ENCODE measurements at places on chromosomes 11 and 22.

DNA sequence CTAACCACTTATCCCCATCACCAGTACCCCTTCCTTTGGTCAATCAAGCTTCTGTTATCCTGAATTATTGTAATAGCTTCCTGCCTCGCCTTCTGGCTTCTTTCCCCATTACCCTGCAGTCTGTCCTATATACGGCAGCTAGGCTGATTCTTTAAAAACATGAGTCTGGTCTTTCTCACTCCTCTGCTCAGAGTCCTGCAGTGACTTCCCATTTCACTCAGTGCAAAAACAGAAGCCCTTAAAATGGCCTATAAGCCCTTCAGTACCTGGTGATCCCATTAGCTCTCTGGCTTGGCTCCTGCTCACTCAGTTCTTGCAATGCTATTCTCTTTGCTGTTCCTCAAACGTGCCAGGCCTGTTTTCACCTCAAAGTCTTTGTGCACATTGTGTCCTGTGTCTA is 58.4 kb downstream of the JRKL start:
- no peak for DNase-seq

GRCh38 chr22:45036154-45036553 is 26.3 kb upstream of the PHF21B start:
- no peak for DNase-seq

- DNase-seq = no peak
Measured at GRCh38 chr11:133525976-133526375, 6.3 kb downstream of the OPCML start.

DNA sequence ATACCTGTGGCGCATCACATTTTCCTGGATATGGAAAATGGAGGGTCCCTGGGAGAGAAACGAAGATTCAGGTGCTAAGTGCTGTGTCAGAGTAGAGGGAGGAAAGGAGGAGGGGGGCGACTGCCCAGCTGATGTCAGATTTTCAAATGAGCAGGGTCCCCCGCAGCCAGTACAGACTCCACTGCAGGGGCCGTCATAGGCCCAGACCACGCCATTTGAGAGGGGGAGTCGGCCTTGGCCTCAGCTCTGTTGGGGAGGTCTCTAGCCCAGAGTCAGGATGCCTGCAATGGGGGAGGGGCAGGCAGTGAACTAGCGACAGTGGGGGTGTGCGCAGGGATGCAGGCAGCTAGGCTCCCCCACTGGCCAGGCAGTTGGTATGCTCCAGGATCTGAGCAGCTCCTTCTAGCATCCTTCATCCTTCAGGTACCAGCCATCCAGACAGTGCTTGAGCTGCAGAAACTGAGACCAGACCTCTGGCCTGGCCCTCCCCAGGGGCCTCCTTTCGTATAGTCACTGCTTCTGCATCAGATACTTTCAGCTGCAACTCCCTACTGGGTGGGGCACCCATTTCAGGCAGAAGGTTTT is at the start of the genes BSCL2 and GNG3:
Gene BSCL2 (minus strand): TSS at position 148 of the 585 bp plus-strand sequence. CDS start 229 bp downstream, outside the sequence.
Gene GNG3 (plus strand): TSS at position 400 of the 585 bp plus-strand sequence. CDS start 620 bp downstream, outside the sequence.
- DNase-seq = no peak

All from COLO829 (cell line).